ENCODE measurements at places on chromosomes 7 and 10.

DNA sequence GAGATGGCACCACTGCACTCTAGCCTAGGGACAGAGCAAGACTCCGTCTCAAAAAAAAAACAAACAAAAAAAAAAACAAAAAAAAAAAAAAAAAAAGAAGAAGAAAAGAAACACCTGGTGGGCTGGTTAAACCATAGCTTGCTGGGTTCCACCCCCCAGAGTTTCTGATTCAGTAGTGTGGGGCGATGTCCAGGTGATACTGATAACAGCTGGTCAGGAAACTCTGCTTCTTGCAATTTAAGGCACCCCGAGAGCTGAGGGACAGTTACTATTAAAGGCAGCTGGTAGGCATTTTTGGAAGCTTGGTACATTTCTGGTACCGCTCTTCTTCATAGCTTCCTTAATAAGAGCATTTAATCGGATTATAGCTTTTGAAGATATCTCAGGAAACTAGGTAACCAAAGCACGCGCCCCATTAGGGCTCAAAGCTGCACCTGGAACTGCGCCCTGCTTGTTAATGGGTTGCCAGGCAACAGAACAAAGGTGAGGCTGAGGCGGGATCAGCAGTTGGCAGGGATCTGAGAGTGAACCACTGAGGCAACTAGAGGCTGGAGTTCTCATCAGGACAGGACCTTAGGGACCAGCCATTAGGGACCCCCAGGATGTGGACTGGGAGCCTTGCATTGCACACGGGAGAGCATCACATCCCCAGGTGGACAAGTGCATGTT, 6.5 kb upstream of the SDK1 start:
- DNase-seq = no peak

DNA sequence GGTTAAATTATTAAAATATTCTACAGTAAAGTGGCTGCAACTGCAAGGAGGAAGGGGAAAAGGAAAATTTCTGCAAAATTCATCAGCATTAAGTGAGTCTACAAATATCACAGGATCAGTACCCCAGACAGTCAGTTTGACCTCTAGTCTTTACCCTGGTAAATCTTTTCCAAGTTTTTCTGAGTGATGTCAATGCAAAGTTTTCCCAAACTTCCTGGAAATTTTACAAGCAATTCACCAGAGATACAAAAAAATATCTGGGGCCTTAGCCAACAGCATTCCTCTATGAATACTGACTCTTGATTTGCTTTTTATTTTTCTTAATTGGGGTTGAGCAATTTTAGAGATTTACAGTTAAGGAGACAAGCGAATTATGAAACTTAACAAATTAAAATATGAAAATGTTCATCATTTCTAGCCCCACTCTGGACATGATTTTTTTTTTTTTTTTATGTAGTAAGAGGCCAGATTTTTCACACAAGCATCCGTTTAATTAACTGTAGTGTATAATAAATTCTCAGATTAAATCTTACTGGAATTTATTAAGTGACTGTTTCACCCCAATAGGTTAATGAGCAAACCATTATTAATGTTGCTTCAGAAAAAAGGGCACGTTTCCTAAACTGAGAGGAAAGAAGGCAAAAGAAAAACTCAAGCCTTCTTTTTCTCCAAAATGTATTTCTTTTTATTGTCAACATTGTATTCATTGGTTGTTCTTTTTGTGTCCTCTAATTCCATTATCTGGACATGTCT, 539.5 kb upstream of the FZD8 start:
- DNase-seq = no peak

GRCh38 chr10:71729161-71729636, 9.6 kb upstream of the C10orf105 start:
- DNase-seq = no peak

DNA sequence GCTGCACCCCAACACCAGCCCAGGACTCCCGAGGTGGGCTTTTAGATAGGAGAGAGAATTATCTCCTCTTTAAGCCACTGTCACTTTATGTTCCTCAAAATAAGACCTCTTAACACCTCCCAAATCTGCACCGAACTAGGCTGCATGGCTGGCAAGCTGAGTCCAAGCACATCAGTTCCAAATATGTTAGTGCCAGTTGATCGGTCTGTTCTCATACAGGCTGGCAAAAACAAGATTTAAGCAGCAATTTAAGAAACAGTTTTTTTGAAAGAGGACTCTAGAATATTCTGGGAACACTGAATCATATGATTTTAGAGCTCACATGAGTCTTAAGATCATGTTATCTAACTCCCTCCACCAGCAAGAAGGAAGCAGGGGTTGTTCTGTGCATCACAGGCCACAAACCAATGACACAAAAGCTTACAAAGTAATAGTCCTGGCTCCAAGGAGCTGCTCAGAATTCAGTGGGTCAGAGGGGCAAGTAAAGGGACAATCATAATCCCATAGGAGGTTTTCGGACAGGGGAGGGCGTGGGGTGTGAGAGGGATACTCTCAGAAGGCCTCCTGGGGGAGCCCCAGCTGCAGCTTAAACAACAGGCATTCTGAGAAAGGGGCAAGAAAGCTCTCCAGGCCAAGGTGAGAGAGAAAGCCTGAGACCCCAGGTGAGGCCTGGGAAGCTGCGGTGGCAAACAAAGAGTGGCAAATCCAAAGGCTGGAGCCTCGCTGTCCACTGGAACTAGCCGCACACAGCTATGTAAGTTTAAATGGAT, 7.1 kb downstream of the COBL start:
- DNase-seq = no peak

GRCh38 chr10:80415734-80416478, 7.6 kb downstream of the PRXL2A start:
- no peak for DNase-seq

DNA sequence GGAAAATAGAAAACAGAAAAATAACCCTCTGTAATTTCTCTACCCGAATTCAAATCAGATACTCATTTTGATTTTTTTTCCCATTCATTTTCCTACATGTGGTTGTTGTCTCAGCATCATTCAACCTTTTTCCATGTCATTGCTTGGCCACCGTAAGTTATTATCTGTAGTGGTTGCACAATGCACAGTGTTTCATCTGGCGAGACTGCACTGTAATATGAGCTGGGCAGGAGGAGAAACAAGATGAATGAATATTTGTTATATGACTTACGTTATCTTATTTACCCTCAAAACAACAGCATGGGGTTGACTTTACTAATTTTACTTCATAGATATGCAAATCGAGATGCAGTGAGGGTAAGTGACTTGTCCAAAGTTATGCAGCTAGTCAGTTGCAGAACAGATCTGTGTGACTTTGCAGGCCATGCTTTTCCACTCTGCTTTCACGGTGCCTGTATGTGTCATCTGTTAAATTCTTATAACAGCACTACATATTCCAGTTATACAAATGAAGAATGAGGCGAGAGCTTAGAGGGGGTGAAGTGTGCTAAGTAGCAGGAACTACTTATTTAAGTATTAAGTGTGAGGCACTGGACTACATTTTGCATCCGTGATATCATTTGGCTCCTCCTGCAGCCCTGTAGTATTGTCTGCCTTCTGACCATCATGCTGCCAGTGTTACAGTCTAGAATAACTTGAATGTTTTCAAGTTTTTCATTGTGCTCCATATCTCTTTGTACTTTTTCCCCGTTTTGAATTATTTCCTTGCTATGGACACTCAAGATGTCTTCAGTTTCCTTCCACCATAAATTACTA, 56.7 kb downstream of the ZMYND11 start:
- DNase-seq = no peak

DNA sequence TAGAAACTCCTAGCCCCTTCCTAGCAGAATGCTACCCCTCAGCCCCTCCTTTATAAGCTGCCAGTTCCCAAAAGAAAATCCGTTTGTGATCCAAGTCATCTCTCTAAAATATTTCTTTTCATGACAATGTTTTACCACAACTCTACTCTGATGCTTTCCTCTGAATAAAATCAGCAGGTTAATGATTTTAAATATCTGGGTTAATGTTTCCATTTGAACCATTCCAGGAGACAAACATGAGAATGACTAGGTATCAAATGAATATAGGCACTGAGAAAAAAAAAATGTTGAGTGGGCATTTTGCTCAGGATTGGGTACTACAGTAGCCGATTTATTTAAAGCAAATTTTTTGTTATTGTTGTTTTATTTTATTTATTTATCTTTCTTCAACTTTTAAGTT, 360.3 kb downstream of the WDR11 start:
- DNase-seq = no peak

- no peak for DNase-seq
Observed at GRCh38 chr10:84214046-84214572, 11.2 kb downstream of the LRIT2 start.

- DNase-seq = peak; percentile 83
Observed at GRCh38 chr10:16843252-16843870, 26.1 kb upstream of the RSU1 start.

DNA sequence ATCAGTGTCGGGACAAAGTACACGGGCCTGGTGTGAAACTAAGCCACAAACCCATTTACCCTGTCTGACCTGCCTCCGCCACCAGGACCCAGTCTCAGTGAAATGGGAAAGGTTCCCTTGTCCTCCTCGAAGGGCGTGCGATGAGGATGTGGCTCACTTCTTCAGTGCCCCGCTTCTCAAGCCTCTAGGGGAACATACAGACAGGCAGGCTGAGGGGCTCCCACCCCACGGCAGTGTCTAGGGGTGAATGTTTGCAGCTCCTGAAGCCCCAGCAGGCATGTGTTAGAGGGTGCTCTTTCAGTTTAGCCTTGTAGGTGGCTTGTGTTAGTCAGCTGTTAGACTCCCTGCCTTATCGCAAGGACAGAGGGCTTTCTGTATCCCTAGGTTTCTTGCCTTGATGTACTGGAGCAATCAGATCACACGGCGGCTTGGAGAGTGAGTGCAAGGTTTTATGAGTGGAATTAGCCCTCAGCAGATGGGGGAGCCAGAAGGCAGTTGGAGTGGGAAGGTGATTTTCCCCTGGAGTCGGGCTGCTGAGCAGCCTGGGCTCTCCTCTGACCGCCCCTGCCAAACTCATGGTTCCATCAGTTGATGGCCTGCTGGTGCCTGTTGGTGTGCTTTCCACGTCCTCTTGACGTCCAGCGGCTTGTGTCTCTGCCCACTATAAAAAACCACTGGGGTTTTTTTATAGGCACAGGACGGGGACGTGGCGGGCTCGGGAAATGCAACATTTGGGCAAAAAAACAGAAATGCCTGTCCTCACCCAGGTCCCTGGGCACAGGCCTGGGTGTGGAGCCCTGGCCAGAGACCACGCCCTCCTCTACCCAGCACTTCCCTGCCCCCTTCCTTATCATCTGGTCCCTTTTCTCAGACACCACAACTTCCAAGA, 759 bp downstream of the NUDT1 start:
- no peak for DNase-seq

DNA sequence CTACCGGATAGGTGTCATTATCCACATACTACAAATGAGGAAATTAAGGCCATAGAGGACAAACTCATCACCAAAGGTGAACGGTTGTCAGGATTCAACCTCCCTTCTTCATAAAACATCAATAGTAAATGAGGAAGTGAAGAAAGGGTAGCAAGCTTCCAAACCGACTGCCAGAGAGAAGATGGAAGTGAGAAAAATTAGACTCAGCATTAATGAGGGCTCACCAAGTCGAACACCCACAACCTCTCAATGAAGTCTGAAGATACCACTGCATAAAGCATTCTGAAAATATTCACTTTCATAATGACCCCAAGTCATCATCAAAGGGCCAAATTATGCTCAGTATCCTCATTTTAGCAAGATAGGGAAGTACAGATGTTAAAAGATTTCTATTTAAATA, 29.6 kb downstream of the ABCB4 start:
- DNase-seq = no peak

DNA sequence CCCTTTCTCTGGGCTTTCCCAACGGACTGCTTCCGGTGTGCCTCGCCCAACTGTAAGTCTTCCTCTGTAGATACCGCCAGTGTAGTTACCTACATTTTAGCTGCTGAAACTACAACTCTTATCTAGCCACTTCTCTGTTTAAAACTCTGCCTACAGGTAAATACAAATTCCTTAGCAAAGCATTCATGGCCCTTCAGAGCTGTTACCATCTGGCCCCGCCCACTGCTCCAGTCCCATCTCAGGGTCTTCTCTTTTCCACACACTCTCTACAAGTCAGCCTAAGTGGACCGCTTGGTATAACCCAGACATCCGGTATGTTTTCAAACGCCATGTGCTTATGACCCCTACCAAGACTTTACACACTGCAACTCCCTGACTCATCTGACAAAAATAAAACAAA, 41.0 kb upstream of the LAMB4 start:
- no peak for DNase-seq

- DNase-seq = no peak
Observed at GRCh38 chr10:11499425-11500071, 111.9 kb downstream of the USP6NL start.

DNA sequence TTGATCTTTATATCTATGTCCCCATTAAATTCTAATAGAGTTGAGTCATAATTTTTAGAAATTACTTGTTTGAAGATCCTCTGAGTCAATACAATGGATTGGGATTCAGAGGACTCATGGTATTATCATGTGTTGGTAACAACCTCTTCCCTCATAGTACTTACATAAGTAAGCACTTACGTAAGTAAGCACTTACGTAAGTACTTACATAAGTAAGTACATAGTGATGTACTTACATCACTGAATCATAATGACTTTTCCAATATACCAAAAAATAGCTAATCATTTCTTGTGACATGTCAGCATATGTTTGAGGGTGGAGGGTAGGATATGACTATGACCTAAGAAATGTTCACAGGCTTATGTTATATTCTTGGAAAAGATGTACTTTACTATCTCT, 740.5 kb downstream of the SORCS1 start:
- DNase-seq = no peak

GRCh38 chr7:29989257-29989995, at the start of gene SCRN1:
TSS of gene SCRN1 (minus strand) at chr7:29989801. CDS start at chr7:29969067, 20,734 bp downstream.
- DNase-seq = peak; percentile 54

GRCh38 chr7:91655656-91656055, 224.8 kb downstream of the MTERF1 start:
- no peak for DNase-seq

DNA sequence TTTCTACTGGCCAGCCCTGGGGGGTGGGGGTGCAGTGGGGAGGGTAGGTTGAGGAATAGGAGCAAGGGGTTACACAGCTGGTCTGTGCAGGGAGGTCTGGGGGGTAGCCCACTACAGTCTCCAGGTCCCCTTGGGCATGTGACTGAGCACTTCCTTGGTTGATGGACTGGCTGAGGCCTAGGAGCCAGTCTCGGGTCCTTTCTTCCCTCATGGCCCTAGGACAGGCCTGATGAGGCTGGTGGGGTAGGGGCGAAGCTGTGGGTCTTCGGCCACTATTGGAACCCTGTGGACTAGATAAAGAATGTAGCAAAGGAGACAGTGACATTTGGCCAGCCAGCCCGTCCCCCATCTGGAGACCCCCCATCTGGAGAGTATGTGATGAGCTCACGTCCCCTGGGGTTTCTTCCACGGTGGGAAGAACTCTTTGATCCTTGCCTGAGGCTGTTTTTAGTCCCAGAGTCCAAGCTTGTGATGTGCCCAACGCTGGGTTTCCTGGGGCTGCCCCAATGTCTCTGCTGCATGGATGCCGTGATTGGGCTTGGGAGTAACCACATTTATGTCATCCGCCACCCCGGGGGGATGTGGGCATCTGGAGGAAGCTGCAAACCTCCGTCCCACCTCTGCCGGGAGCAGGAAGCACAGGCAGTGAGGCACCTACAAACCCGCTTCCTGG, 20.7 kb downstream of the FAM241B start:
- DNase-seq = no peak

- no peak for DNase-seq
Observed at GRCh38 chr7:117041007-117041406, 87.7 kb downstream of the ST7 start.

GRCh38 chr10:68192113-68192512, 39.8 kb downstream of the ATOH7 start:
- DNase-seq = no peak

GRCh38 chr7:114530057-114530611, 115.5 kb downstream of the FOXP2 start:
- DNase-seq = no peak

- DNase-seq = no peak
Observed at GRCh38 chr10:119735451-119735850, 9.6 kb downstream of the INPP5F start.

- peak; percentile 53 for DNase-seq
Observed at GRCh38 chr10:83605783-83606630, 533.3 kb upstream of the GHITM start.

Measured in NCI-H446 (cell line).